Activated T-helper 1 cell treated with Interleukin-2 at 50 U/mL for 16 hours (primary cell): ENCODE measurements at places on chromosomes 12 and 14.

GRCh38 chr12:51246254-51246853 is 7.7 kb downstream of the DAZAP2 start:
- DNase-seq, result no peak

GRCh38 chr12:68111995-68112394 is 47.5 kb downstream of the IFNG start:
- DNase-seq, result no peak

DNA sequence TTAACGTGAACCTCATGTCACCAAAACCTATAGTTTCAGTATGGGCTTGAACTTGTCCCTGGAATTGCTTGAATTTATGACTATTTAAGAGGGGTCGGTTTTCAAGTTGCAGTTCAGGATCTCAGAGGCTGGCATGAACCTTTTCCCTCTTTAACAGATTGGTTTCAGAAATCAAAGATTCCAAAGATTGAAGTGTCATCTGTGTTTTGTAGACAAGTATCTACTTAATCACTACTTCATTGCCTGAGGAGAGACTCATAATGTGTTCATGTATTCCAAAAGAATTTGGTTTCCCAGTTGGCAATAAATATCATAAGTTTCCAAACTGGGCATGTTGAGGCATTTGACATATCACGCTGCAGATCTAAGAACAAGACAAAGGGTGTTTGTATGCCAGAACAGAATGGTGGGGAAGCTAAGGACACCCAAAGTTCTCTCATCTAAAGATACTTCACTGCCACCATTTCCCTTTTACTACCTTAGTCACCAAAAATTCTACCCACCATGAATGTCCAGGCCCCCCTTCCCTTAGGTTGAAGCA is 199.5 kb downstream of the NUAK1 start:
- no peak for DNase-seq

DNA sequence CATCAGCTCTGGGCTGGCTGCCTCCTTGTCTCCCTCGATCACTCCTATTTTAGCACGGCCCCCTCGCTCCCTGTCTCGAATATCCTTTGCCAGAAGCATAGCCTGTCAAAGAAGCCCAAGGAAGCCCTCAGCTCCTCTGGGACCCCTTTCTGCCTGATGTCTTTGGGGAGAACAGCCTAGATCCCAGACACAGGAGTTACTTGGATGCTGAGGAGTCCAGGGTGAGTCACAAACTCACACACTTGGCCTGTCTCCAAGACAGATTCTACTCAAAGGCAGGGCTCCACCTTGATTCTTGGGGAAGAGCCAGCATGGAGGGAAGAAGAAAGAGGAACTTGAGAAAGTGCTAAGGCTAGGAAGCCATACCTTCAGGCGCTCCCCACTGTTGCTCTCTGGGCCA is 8.1 kb downstream of the AVIL start:
- DNase-seq, result no peak

GRCh38 chr14:60856111-60856510 is 121.5 kb downstream of the MNAT1 start:
- DNase-seq, result no peak

DNA sequence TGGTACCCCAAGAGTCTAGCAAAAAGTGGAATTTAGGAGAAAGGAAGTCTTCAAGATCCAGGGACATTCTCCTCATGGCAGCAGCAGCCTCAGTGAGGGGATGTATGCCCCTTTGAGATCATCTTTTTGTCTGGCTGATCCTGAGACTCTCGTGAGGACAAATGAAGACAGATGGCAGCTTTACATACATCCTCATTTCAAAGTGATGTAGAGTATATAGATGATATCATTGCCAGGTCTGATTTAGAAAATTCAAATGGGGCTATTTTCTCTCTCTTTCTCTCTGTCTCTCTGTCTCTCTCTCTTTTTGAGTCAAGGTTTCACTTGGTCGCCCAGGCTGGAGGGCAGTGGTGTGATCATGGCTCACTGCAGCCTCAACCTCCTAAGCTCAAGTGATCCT is 61.5 kb downstream of the E2F7 start:
- no peak for DNase-seq

GRCh38 chr12:62731055-62731820 is 203.7 kb downstream of the PPM1H start:
- no peak for DNase-seq

- no peak for DNase-seq
Measured at GRCh38 chr12:80877721-80878265, 59.9 kb downstream of the LIN7A start.
